Esophagus mucosa (tissue), 1 donor: ENCODE measurements at places on chromosomes 11 and 22.

DNA sequence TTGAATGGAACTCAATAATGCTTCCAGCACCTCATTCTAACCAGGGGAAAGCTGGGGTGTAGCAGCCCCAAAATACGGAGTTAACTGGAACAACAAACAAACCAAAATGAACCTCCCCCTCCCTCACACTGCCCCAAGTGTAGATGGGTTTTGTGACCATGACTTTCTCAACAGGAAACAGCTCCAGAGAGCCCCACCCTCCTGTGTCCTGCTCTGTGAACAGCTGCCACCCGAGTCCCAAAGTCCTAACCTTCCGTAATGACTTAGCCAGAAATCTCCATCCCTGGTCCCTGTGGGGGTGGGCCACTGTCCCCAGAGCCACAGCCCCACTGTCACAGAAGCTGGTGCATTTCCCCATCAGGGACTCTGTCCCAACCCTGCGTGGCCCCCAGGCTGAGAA, 155.4 kb downstream of the CRYBB2 start:
- no peak for ATAC-seq

GRCh38 chr11:25317216-25317615, 820.4 kb downstream of the LUZP2 start:
- ATAC-seq, result no peak

DNA sequence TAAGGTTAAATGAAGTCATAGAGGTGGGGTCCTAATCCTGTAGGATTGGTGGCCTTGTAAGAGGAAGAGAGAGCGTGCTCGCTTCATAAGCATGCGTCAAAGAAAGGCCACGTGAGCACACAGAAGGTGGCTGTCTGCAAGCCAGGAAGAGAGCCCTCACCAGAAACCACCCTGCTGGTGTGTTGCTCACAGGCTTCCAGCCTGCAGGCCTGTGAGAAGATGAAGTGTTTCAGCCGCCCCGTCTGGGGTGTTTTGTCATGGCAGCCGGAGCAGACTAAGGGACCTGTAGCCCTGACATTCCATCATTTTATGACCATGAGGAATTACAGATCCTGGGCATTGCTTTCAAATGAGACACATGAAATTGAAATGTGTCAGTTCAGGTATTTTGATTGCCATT, 32.4 kb downstream of the AP2A2 start:
- ATAC-seq, result no peak

DNA sequence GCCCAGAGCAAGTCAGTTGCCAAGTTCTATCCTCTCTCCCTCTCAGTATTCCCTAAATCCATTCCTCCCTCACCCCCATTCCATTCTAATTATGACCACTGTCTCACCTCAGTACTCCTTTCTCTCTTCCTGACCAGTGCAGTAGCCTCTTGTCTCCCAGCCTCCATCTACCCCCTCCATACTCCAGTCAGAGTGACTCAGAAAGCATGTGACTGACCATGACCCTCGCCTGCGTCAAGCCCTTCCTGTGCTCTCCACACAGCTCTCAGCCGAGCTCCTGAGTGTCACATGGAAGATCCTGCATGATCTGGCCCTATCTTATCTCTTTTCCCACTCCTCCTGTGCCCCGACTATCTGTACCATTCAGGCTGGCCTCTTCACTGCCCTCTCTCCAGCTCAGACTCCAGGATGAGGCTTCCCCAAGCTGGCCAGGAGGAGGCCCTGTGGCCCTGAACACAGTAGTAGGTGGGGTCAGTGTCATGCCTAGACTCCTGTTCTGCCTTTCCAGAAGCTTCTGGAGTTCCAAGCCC, 42.6 kb downstream of the NEU3 start:
- peak; percentile 20 for ATAC-seq

- no peak for ATAC-seq
Observed at GRCh38 chr11:117915672-117916235, 13.4 kb downstream of the TMPRSS13 start.

DNA sequence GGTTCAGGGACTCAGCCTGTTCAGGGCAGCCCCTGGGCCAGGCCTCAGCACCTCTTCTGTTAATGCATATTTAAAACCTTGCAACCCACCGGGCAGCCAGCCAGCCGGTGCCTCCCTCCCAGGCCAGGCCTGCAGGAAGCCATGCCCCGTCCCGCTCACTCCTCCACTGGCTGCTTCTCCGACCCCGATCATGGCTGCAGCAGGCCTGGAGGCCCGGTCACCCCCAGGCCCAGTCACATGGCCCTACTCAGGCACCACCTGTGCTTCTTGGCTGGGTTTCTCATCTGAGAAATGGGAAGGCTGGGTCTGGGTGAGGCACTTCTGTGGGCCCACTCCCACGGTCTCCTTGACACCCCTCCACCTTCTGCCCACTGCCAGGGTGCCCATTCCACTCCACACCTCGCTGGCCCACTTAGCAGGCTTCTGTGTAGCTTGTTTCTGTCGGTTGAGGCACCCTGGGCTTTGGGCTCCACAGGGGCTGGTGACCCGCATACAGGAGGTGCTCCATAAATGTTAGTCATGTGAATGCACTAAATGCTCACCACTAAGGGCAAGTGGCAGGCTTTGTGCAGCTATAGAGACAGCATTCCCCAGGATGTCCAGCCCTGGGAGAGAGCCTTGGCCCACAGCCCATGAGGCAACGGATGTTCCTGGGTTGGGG, 11.4 kb downstream of the RTN4R start:
- ATAC-seq, result no peak
